ENCODE measurements at places on chromosomes 7 and 10.

DNA sequence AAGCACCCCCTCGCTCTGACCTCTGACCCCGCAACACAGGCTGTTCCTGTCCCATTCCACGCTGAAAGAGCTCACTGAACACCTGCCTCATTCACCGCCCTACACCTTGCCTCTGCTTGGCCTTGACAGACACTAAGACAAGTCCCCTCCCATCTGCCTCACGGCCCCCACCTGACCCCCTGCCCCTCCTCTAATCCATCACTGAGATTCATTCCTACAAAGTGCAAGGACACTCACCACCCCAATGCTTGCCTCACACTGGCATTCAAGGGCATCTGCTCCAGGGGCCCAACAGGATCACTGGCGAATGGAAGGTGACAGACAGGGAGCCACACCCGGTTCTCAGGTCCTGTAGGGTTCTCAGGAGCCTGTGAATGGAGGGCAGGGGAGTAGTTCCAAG is 68.1 kb upstream of the NANOS1 start:
- DNase-seq, result no peak

- DNase-seq, result no peak
These were observed 58.1 kb downstream of the PAX2 start for GRCh38 chr10:100803492-100803891.

GRCh38 chr10:123860856-123861255 is 30.8 kb downstream of the CPXM2 start:
- no peak for DNase-seq

GRCh38 chr7:114972567-114972966 is 50.7 kb downstream of the MDFIC start:
- no peak for DNase-seq

- no peak for DNase-seq
These were observed 7.6 kb upstream of the TMEM236 start for GRCh38 chr10:17744341-17744861.

- no peak for DNase-seq
These were observed 275.8 kb upstream of the PPP2R2D start for GRCh38 chr10:131625041-131625440.

DNA sequence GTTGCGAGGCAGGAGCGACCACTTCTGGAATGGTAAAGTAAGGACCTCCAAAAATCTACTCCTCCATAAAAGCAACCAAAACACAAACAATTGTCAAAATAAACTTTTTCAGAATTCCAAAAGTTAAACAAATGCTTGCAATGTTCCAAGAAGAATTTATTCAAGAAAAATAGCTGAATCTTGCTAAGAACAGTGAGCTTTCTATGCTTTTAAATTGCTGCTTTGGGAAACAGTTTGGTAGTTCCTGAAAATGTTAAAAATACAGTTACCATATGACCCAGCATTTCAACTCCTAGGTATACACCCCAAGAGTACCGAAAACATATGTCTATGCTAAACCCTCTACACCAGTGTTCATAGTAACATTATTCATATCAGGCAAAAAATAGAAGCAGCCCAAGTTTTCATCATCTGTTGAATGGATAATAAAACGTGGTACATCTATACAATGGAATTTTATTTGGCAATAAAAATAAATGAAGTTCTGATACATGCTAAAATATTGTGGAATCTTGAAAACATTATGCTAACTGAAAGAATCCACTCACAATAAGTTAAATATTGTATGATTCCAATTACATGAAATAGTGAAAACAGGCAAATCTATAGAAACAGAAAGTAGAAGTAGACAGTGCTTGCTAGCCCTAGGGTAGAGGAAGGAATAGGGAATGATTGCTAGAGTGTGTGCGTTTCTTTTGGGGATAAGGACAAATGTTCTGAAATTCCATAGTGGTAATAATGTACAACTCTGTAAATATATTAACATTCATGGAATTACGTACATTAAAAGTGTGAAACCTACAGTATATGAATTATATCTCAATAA is 57.0 kb downstream of the LRRN3 start:
- no peak for DNase-seq

GRCh38 chr10:125201791-125202622 is 41.6 kb upstream of the CTBP2 start:
- DNase-seq, result no peak

DNA sequence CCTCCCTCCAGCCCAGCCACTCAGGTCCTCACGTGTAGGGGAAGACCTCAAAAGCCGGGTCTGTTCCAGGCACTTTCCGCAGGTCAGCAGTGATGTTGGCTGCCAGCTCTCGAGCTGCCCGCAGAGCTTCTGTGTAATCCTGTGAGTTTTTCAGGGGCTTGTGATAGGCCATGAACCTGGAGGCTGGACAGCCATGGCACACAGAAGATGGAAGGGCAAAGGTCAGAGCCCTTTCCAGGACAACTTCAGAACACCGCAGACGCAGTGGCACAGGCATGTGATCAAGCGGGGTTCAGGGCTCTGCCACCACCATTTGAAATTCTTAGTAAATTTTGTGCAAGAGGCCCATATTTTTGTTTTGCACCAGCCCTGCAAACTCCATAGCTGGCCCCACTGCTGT is 24.0 kb downstream of the NPC1L1 start:
- no peak for DNase-seq

GRCh38 chr7:54704851-54705250 is 54.2 kb downstream of the SEC61G start:
- no peak for DNase-seq

- no peak for DNase-seq
These were observed 34.8 kb downstream of the CHST12 start for GRCh38 chr7:2438186-2438585.

DNA sequence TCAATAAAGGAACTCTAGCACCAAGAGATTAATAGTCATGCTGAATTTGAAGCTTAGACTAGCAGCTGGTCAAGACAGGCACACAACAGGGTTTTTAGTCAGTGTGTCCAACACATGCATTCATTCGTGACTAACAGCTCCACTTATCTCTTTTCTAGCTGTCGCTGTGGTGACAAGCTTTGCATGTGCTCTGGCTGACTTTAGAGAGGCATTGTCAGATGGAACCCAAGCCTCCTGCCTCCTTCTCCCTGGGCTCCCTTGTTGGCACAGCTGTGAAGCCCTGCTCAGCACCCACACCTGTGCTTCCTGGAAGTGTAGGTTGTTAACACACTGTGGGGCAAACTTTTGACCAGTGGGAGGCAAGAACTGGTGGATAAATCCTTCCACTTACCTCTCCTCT is 9.8 kb upstream of the AGK start:
- DNase-seq, result no peak
